Glutamatergic neuron (in vitro differentiated cells): ENCODE measurements at places on chromosomes 12 and 14. TPM values are rescaled to one million over a fixed set of nuclear protein-coding genes. Genes with fewer than 3 reads are reported as not detected.
A peak's percentile ranks its signal among the peaks of the same experiment; 100 is the strongest.

GRCh38 chr14:77027538-77028383, 747 bp downstream of the IRF2BPL start:
- H3K36me3 ChIP-seq, result no peaks in the 10 kb centered on the region
- H3K4me1 ChIP-seq, result peaks cover 46% of the 10 kb centered on the region
- H3K27me3 ChIP-seq, result peaks cover 11% of the 10 kb centered on the region
- H3K4me3 ChIP-seq, result peak overlapping the region; percentile 55
- peak; percentile 60 for DNase-seq

DNA sequence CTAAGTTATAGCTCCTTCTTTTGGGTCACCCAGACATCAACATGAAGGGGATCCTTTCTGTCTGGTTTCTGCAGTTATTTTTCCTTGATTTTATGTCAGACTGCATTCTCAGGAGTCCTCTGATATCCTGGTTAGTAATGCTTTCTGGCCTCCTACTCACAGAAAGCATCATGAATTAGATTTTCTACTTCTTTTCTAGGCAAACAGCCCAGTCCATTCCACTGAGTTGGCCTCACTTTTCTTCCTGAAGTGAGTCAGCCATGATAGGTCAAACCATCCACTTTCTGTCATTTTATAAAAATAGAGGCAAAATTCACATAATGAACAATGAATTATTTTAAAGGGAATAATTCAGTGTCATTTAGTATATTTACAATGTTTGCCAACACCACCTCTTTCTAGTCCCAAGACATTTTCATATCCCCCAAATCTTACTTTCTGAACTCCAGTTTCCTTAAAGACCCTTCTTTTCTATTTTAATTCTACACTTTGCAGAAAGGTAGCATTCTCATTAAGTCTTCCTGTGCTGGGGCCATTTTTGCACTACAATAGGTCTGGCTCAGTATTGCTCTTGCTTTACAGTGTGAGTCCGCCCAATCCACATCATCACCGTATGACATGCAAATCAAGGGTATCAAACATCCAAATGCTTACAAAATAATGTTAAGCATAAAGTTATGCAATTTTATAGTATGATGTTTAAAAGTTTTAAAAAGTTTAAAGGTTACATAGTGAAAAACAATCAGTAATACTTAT, 95.1 kb downstream of the UNC79 start:
- no peak for DNase-seq
- H3K4me3 ChIP-seq, result no peak overlapping the region
- H3K27ac ChIP-seq, result no peak overlapping the region
- H3K36me3 ChIP-seq, result peaks cover 10% of the 10 kb centered on the region
- H3K27me3 ChIP-seq, result no peaks in the 10 kb centered on the region

DNA sequence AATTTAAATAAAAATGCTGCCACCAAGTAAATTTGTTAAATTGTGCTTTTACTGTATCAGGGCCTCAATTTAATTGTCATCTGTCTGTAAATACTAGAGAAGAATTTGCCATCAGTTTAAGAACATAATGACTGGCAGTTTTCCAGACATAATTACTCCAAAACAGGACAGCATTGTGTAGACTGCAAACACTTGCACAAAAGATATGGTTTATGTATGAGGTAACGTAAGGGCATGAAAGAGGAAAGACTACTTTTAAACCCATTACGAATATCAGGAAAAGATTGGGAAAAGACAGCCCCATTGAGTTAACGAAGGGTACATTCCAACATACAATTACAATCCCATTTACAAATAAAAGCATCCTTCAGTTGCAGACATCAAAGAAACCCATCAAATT, 59.8 kb upstream of the KRR1 start:
- H3K4me3 ChIP-seq, result no peak overlapping the region
- H3K36me3 ChIP-seq, result peaks cover 16% of the 10 kb centered on the region
- H3K27ac ChIP-seq, result no peak overlapping the region
- H3K27me3 ChIP-seq, result no peaks in the 10 kb centered on the region
- peaks cover 4% of the 10 kb centered on the region for H3K4me1 ChIP-seq

DNA sequence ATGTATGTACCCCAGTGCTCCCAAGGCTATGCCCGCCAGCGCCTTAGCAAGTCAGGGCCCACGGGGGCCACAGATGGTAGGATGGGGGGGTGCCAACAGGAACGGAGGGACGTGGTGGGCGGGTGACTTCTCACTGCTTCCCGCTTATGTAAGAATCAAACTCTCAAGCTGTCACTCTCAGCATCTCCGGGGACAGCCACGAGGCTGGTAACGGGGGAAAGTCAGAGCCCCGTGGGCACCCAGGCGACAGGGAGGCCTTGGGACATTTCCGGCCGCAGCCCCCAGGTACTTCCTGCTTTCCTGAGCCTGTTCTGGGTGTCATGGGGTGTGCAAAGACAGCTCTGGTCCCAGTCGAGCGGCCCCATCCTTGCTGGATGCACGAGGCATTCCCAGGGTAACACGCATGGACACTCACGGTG, 59.3 kb downstream of the TESC start:
- peaks cover 4% of the 10 kb centered on the region for H3K4me1 ChIP-seq
- no peak for DNase-seq
- H3K4me3 ChIP-seq, result no peak overlapping the region

NDUFA12 gene
- 73.8 TPM for total RNA-seq

DNA sequence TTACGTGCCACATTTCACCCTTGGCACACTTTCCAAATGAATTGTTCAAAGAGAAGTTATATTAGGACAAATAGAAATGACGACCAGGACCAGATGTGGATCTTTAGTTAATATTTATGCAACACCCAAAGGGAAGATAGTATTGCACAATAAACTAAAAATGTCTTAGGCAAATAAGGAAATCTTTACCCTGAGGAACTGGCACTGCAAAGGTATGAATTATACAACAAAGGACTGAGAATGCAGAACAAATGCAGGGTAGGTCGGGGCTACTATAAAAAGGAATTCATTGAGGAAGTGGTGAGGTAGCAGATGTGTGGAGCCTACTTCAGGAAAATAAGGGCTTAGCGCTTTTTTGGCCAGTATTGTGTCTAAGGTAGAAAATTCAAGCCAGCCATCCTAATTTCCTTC, 3.9 kb upstream of the TMTC2 start:
- no peaks in the 10 kb centered on the region for H3K36me3 ChIP-seq
- H3K4me3 ChIP-seq, result no peak overlapping the region
- H3K27ac ChIP-seq, result no peak overlapping the region
- H3K4me1 ChIP-seq, result peaks cover 13% of the 10 kb centered on the region

GRCh38 chr14:22896356-22896755, 13.3 kb downstream of the REM2 start:
- peaks cover 27% of the 10 kb centered on the region for H3K4me1 ChIP-seq
- DNase-seq, result no peak
- no peaks in the 10 kb centered on the region for H3K36me3 ChIP-seq
- H3K4me3 ChIP-seq, result no peak overlapping the region
- H3K27ac ChIP-seq, result no peak overlapping the region

DNA sequence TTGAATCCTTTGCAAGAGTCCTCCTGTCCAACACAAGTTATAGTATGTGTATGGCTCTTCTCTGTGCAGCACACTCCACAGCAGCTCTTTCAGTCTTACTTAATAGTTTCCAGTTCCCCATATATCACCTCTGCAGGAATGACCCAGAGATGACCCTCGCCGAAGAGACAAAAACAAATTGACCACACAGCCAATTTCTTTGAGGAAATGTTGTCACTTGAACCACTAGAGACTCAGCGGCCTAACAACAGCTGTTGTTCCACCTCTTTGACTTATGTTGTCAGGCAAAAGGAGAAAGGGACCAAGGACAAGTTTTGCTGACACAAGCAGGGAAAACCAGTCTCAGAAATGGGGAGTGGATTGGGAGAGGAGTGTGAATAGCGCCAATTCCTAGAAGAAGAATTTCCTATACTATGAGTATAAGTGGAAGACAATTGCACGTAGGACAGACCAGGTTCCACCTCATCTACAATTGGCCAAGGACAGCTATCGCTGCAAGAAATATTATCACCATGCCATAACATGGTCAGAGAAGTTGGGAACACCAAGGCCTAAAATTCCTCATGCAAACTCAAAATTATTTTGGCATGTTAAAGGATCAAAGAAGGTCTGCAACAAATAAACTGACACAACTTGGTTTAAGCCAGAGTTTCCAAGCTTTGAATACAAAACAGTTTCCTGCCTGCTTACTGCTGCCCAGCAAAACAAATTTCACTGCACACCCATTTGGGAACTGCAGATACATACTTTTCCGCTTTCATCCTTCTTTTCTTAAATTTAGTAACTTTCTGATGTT, 41.7 kb upstream of the ITPR2 start:
- peaks cover 2% of the 10 kb centered on the region for H3K27me3 ChIP-seq
- no peak overlapping the region for H3K27ac ChIP-seq
- DNase-seq, result no peak

GRCh38 chr12:105892362-105892910, 246.3 kb downstream of the NUAK1 start:
- no peak for DNase-seq
- H3K36me3 ChIP-seq, result peaks cover 4% of the 10 kb centered on the region
- no peak overlapping the region for H3K4me3 ChIP-seq
- no peaks in the 10 kb centered on the region for H3K4me1 ChIP-seq
- no peaks in the 10 kb centered on the region for H3K27me3 ChIP-seq

BCL7A gene
- 148 TPM for total RNA-seq

DNA sequence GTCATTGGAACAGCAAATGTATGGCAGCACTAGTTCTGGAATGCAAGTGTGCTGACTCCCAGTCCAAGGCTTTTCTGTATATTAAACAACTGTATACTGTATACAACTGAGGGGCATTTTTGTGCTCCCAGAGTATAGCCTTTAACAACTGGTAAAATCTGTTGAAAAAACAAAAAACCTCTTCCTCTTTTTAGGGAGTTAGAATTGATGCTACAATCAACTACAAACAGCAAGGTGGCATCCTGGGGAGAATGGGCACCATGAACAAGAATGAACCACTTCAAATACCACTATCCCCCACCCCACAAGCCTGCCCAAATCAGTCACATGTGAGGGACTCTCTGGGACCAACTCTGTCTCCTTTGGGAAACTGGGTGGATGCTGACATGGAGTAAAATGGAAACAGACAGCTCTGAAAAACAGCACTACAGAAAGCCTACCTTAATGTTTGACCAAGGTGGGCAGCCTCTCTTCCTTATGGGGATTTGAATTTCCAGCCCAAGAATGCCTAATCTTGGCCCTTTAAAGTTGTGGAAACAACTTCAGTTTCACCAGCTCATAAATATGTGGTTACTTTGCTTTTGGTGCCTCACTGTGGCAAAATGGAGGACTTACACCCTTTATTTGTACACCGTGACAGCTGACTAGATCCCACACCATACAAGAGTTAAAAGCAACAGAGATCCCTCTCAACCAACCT, 7.5 kb downstream of the VTI1B start:
- H3K4me3 ChIP-seq, result no peak overlapping the region
- peaks cover 2% of the 10 kb centered on the region for H3K27me3 ChIP-seq
- H3K36me3 ChIP-seq, result no peaks in the 10 kb centered on the region
- no peak for DNase-seq
